Astrocyte of the hippocampus (primary cell): ENCODE measurements at places on chromosomes 7 and 10.
A peak's percentile ranks its signal among the peaks of the same experiment; 100 is the strongest.

DNA sequence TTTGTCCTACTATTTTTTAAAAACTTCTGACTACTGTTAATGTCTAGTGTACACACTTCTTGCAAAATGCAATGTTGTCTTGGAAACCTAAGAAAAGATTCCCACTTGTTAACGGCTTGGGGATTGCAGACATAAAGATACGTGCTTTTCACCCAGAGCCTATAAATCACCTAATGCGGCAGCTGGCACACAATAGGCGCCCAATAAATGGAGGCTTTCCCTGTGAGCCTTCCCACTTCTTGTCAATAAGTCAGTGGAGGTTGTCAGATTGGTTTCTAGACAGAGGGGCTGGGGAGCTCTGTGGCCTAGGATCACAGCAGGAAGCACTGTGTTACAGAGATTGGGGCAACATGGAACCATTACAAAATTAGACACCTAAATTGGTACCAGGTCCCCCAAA lies 74.7 kb downstream of the VSTM4 start:
- no peak for DNase-seq

DNA sequence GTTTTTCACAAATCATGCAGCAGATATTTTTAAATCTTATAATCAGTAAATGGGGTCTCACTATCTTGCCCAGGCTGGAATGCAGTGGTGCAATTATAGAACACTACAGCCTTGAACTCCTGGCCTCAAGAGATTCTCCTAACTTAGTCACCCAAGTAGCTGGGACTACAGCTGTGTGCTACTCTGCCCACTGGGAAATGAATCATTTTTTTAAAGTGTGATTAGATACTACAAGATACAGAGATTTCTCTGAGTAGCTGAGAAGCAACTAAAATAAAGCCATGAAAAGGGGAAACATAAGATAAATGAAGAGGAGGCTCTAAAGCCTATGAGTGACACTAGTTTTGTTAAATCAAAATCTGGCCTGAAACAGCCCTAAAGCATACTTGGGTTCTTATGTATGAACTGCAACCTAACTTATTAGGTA lies 119.7 kb downstream of the JMJD1C start:
- DNase-seq = no peak

DNA sequence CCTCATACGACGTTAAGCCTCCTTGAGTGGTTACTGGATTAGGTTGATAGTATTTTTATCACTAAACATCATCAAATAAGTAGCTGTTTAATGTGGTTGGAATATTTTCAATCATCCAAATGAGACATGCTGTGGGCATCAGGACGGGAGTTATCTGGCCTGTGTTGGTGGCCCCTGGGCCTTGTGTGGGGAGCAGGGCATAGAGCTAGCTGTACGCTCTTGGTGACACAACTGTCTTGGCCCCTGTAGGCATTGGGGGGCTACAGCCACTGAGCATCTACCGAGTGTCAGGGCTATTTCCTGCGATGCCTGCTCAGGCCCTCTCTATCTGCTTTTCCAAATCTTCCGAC lies 28.3 kb downstream of the BAG3 start:
- DNase-seq = no peak

DNA sequence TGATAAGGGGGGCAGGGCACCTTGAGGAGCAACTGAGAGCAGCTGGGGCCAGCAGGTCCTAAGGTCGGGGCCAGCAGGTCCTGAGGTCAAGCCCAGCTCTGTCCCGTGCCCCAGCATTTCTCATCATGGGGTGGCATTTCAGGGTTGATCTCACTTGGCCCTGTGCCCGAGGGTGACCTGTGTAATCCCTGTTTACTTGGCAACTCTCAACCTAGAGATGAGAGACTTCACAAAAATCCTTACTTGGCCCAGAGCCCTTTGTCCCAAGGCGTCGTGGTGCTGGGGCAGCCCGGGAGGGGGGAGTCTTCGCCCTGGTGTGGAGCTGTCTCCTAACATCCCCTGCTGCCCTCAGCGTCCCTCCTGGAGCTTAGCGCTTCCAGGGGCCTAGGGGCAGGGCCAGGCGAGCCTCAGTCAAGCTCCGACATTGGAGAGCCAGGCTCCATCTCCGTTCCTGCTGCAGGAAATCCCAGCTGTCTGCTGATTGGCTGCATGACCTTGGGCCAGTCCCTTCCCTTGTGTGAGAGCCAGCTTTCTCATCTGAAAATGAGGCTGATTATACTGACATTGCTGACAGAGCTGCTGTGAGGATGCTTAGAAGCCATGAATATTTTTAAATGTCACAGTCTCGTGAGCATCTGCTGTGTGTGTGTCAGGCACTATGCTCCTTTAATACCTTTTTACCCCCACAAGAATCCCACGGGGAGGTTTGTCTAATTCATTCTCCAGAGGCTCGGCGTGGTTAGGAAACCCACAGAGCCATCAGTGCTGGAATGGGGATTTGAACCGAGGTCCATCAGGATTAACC lies 94.3 kb downstream of the ZMIZ1 start:
- DNase-seq = peak; percentile 65

DNA sequence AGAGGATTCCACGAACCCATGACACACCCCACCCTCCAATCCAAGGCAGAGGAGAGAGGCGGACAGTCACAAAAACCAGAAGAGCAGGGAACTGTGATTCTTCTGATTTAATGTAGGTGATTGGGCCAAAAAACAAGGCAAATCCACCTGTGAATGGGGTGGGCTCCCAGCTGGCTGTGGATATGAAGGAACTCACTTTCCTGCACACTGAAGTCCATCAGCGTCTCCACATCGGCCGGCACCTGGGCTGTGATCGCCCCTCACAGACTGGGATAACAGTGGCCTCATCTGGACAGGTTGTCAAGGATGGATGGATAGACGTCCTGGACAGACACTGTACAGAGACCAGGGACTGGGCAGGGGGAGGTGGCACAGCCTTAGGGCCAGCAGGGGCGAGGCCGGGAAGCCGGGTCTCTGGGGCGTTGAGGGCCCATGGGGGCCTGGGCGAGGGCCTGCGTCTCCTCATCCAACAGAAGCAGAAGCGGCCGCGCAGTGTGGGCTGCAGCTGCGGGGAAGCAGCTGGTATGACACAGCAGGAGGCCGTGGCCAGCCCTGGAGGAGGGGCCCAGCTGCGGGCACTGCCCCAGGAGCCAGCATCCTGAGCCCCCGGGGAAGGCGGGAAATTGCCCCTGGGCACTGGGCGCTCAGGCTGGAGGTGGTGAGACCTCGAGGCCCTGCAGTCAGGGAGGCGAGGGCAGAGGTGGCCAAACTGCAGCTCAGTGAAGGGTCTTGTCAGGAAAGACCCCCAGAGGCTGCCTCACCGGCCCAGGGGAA lies 54.2 kb downstream of the DIP2C start:
- DNase-seq = no peak

GRCh38 chr10:86100581-86101061 lies 266.0 kb downstream of the GRID1 start:
- DNase-seq = peak; percentile 15

- no peak for DNase-seq
Measured at GRCh38 chr10:123860209-123860608, 31.4 kb downstream of the CPXM2 start.

DNA sequence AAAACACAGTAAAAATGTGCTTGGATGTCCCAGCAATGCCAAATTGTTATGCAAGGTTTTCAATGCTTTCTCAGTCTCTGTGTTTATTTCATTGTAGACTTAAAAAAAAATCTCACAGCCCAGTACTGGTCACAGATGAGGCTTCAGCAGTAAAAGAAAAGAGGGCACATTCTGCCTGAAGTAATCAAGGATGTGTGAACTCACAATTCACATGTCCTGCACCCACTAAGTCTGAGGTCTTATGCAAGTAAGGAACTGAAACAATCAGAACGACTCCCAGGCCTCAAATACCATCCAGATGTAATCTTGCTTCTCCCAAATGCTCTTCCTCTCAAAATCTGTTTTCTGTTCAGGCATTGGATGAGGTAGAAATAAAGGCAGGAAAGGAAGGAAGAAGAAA lies 33.7 kb downstream of the ADRB1 start:
- no peak for DNase-seq

- DNase-seq = peak; percentile 59
Measured at GRCh38 chr10:124745673-124746072, 1.5 kb upstream of the FAM53B start.

GRCh38 chr7:55177589-55178261 lies 158.9 kb downstream of the EGFR start:
- DNase-seq = peak; percentile 89

GRCh38 chr10:128738386-128738915 lies 612.2 kb upstream of the MKI67 start:
- no peak for DNase-seq

- no peak for DNase-seq
Measured at GRCh38 chr7:105617280-105618015, 36.2 kb upstream of the EFCAB10 start.

DNA sequence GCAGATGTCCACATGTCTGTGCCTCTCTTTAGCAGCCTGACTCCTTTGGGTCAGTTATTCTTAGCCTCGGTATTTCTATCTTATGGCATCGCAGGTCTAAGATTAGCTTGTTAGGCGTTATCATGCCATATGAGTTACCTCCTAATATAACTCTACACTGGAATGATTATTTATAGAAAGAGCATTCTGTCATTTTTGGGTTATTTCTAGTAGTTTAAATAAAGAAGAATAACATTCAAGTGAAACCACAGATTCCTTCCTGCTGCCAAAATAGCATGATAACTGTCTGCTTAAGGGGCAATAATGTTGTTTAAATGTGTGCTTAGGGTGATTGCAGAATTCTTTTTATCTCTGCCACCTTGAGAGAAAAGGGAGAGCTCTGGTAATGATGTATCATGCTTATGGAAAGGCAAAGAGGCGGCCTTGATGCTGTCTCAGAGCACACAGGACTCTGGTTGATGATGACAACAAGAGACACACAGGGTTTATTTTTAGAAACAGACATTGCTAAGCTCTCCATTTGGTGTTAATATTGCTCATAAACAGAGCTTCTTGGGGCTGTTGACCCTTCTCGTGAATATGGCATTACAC lies 10.4 kb downstream of the HDAC9 start:
- DNase-seq = peak; percentile 44

GRCh38 chr10:131546086-131546810 lies 234.7 kb upstream of the TCERG1L start:
- no peak for DNase-seq

DNA sequence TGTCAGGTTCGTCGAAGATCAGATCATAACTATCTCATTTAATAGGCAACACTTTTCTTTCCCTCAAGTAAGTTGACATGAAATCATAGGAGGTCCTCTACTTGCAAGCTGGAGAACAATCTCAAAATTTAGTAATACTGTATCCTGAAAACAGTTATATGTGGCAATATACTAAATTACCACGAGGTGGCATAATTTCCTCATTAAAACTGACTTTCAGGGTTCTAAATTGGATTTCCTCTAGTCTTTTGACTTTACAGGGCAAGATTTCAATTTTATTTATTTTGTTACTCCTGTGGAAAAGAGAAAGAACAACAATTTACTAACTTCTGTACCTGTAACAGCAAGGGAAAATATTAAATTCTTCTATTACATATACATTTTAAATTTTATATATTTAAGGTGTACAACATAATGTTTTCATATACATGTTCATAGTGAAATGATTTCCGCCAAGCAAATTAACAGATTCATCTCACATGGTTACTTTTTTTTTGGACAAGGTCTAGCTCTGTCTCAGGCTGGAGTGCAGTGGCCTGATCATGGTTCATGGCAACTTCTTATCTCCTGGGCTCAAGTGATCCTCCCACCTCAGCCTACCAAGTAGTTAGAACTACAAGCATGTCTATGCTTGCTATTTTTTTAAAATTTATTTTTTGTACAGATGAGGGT lies 53.4 kb upstream of the CYP2C18 start:
- peak; percentile 43 for DNase-seq

- DNase-seq = no peak
Measured at GRCh38 chr10:4809156-4809555, 16.9 kb upstream of the AKR1E2 start.

DNA sequence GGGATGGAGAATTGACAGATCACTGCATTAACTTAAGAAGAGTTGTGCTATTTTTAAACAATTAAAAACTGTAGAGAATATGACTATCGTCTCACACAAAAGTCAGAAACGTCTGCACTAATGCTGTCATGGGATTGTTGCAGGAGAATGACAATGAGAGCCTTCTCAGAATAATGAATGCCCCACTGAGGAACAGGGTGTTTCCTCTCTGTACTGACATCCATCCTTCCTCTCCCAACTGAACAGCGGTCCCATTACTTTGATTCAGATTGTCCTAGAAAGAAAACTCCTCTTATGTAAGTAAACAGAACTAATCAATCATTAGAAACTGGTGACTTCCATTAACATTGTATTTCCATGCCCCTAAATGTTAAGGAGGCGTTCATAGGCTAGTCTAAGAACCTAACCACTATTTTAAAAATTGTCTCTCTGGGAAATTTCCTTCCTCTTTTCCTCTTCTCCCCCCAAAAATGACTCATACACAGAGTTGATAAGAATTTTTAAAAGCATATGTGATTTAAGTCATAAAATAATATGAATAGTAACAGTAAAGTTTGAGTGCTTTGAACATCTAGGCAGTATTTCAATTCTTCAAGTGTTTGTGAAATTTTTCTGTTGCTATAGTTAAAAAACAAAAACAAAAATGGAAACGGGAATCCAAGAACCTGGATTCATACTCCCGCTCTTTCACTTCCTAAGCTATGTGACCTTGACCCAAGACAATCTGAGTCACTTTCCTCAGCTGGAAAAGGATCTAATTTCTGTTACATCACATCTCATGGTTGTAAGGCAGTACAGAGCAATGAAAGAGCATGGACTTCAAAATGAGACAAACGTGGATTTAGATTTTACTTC lies 12.7 kb upstream of the MACC1 start:
- DNase-seq = no peak

DNA sequence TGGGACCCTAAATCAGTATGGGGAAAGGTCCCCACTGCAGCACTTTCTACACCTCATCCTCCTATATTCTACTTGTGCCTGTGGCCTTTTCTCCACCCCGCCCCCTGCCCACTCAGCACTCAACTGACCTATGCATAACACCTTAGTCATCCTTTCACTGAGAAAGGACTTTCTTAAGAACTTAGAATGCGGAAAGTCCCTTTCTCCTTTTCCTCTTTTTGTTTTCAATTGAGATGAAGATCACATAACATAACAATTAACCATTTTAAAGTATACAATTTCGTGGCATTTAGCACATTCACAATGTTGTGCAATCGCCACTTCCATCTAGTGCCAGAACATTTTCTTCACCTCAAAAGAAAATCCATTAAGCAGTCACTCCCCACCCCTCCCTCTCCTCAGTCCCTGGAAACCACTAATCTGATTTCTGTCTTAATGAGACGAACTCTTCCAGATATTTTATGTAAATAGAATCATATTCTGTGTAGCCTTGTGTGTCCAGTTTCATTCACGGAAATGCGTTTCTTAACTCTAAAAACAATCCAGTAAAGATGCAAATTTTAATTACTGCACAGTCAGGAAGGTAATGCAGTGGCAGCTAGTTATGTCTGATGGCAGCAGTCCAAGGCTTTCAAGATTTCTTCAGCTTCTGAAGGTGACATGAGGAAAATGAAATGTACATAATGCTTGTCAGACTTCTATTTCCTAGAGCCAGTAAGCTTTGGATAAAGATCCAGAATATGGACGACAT lies 41.7 kb downstream of the FAS start:
- DNase-seq = peak; percentile 80

GRCh38 chr7:122166275-122166674 lies 22.2 kb upstream of the AASS start:
- DNase-seq = no peak
